ENCODE measurements at places on chromosomes 11 and 22.
A peak's percentile ranks its signal among the peaks of the same experiment; 100 is the strongest.

DNA sequence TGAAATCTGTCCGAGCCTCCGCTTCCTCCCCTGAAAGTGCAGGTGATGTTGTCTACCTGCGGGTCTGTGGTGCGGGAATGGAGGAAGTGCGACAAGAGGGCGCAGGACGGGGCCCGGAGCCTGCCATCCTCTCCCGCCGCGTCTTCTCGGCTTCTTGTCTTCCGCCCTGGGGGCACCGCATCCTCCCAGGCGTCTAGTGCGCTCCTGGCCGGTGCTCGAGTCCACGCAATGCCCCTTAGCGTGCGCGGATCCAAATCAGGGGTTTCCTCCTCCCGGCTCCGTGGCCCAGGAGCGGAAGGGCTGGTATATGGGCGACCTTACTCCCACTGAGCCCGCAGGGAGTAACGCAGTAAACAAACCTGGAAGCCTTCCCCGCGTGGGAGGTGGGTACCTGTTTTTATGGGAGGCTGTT, 405 bp downstream of the SFI1 start:
- DNase-seq: no peak

- DNase-seq: no peak
These were observed 224.6 kb upstream of the CCDC90B start for GRCh38 chr11:83510530-83511460.

DNA sequence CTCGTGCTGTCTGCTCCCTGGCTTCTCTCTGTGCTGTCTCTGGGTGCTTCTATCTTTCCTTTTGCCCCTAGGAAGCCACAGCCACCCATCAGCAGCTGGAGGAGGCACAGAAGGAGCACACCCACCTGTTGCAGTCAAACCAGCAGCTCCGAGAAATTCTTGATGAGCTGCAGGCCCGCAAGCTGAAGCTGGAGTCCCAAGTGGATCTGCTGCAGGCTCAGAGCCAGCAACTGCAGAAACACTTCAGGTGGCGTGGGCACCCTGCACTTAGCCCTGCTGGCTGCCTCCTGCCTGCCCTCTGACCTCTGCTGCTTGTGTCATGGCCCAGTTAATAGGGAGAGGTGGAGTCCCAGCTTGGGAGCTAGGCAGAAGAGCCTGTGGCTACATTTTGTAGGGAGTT, 67.8 kb downstream of the CEP164 start:
- DNase-seq: no peak

DNA sequence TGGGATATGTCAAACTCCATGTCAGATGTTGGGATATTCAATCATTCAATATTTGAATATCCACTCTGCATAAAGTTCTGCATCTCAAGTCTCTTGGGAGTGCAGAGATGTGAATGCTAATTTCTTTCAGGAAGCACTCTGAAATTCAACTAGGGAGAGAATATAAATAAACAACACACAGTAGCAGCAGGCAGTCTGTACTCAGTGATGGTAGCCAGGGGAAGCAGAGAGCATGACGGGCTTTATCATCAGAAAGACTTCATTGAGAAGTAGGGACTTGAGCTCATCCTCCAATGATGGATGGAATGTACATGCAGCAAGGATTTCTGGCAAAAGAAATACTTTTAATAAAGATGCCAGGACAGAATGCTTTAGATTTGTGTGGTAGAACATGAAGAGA, 9.8 kb upstream of the TEAD1 start:
- DNase-seq: no peak

- DNase-seq: no peak
These were observed 14.9 kb downstream of the ZNF74 start for GRCh38 chr22:20408891-20409290.

- DNase-seq: no peak
These were observed 24.7 kb downstream of the CHEK1 start for GRCh38 chr11:125649465-125650166.

DNA sequence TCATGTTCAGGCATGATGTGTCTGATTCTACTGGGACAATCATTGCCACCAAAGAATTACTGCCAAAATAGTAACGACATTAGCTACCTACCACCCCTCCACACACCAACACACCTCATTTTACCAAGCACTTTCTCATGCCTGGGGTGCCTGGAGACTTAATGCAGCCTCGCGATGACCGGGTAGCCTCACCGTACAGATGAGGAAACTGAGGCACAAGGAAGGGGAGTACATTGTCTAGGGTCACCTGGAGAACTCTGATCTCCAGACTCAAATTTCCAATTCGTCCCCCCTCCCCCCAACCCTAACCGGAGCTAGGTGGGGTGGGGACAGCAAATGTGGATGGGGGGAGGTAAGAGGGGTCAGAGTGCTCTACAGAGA, 2.7 kb upstream of the RTN4RL2 start:
- DNase-seq: no peak

DNA sequence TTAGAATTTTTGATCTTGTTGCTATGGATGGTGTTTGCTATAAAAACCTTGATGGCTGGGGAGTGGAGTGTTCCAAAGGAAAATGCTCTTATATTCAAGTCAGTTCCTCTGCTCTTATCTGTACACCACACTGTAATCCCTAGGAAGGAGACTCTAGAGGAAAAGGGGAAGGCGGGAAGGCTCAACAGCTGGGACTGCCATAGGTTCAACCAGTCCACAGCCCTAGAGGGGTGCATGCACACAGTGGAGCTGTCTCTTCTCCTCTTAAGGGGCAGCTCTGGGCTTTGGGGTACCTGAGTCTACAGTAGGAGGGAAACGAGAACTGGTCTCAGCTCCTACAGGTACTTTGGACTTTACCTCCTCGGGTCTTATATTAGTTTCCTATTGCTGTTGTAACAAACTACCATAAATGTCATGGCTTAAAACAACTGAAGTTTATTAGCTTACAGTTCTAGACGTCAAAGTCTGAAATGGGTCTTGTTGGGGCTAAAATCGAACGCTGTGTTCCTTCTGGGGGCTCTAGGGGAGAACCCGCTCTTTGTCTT, 77.2 kb upstream of the ZBED5 start:
- no peak for DNase-seq

- DNase-seq: peak; percentile 18
These were observed 16.8 kb upstream of the SLC22A8 start for GRCh38 chr11:63032457-63032856.

GRCh38 chr11:12890476-12890875, 118.6 kb upstream of the RASSF10 start:
- DNase-seq: no peak

DNA sequence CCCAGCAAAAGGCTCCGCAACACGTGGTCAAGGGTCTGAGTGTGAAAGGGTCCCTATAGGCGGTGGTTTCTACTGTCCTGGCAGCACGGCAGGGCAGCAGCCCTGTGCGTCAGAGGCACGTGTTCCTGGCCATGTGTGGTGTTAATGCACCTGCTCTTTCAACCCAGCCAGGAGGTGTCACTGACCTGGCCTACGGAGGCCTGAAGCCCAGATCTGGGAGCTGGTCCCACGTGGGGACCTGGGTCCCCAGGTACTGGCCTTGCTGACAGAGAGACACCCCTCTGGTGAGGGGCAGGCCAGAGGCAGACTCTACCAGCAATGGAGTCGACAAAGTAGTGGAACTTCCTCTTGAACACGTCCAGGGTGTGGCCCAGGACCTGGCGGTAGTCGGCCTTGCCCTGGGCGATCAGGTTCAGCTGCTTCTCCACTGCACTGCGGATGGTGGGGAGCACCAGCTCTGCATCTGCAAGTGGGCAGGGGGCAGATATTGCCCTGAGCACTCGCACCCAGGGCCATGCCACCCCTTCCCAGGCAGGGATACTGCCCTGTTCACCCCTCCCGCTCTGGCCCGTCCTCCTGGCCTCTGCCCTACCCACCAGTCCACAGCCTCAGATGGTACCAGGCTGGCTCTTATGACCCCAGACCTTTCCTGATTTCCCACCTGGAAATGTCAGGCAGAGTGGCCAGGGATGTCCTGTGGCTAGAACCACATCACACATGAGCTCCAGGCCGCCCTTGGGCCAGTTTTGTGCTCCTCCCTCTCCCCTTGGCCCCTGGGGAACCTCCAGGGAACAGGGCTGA, 6.8 kb upstream of the PPM1F start:
- DNase-seq: no peak

DNA sequence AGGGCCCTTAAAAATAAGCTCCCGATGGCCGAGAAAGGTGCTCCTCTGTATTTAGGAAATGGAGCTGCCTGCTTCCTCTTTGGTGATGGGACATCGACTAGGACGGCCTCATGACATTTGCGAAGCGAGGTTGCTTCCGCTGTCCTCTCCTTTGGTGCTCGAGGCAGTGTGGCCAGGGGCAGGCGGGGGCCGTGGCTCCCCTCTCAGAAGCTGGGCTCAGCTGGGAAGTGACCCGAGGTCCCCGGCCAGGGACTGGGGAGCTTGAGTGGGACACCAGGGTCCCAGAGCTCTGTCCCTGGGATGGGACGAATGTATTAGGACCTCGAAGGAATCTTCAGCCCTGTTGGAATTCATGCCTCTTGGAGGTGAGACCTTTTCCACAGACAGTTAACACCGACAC, 151.1 kb downstream of the CTTN start:
- DNase-seq: no peak

DNA sequence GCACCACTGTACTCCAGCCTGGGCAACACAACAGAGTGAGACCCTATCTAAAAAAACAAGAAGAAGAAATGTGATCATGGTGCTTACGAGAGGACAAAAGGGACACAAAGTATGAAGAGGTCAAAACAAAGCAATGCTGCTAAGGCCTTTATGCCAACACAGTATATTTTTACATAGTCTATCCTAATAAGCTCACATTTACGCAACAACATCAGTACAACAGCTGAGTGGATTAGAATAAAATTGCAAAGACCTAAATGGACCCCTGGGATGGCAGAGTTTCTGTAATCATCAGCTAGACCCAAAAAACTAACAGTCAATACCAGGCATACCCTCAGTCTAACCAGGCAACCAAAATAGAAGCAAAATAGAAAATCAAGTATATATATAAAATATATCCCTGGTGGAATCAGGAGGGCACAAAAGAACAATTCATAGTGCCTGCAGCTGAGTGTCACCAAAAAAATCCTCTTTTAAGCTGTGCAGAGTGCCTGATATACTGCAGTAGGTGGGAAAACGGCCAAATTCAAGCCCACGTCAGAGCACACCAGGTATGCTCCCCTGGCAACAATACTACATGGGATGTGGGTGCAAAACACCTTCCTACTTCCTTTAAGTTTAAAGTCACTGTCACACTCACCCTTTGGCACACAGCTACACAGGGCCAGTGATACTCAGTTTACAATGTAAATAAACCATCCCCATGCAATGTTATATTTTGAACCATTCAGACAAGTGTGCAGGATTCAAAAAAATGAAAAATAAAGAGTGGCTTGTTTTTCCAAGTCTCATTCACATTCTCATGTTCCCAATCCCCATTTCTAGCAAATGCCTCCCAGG, 57.8 kb downstream of the RBFOX2 start:
- DNase-seq: no peak

GRCh38 chr22:46479046-46479445, 58.4 kb downstream of the CELSR1 start:
- DNase-seq: no peak

DNA sequence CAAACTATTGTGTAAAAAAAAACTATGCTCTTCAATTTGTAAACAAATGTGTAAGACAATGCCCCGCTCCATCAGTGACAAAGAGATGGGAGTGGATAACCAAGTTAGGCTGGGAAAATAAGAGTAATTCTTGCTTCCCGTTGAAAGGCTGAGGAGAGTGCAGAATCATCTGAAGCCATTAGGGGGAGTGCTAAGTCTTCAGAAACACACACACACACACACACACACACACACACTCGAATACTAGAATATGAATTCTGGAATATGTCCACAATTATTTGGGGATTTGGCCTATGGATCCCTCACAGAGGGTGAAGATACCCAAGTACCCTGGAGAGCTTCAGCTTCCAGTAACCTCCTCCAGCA, 27.8 kb upstream of the ROBO3 start:
- no peak for DNase-seq

DNA sequence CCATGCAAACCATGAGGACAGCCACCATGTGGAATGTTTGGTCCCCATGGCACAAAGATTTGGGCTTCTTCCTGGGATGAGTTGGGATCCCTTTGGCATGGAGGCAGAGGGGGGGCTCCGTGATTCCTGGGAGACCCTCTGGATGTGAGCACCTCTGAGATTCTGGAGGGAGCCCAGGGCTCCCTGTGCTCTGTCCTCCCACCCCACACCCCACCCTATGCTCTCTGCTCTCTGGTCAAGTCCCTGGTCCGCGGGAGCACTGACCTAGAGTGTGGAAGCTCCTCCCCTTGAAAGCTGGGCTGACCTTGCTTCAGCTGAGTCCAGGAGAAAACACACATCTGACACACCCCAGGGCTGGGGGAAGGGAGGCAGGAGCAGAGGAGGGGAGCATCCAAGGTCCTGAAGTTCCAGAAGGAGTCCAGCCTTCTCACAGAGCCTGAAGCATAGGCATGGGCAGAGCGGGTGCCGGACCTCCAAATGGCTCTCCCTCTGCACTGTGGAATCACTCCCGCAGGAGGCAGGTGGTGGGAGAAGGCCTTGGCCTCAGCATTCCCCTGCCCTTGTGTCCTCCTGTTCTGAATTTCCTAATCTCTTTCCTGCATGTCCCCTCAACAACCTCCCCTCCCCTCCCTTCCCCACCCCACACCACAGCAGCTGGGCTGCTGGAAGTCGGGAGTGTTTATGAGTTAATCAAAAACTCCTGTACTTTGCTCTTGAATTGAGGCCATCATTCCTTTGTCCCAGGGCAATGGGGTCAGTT, 25.7 kb upstream of the OAF start:
- DNase-seq: no peak

- DNase-seq: no peak
These were observed 9.7 kb upstream of the LRP5 start for GRCh38 chr11:68302670-68303069.

DNA sequence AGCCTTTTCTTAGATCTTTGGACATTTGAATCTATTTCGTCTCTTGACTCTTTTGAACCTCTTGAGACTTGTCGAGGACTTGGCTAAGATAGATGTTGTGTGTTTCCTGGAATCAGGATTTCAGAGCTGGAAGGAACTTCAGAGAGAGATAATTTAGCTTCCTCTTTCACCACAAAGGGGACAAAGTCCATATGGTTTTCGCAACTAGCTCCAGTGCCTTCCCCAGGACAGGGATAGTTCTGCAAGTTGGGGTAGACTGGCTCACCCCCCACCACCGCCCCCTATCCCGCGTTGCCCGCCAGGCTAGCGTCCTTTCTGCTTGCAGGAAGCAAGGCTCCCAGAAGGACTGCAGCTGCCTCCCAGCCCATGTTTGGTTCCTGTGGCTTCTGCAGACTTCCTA, 75.7 kb upstream of the MYO18B start:
- no peak for DNase-seq

DNA sequence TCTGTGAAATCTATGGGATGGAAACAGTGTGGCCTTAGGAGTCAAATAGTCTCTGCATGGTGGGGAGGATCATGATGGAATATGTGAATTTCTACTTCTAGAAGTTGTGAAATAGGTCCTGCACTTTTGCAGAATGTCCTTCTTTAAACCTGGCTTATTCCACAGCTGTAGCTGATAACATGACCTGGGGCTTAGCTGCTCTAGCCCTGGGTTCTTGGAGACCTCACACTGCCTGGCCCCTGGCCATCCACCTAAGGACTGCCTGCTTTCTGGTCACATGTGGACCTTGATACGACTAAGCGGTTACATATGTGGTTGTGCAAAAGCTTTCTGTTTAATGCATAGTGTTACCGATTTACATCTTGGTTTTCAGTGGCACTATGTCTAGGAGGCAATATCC, 88.2 kb downstream of the SWAP70 start:
- DNase-seq: no peak

- DNase-seq: no peak
These were observed 38.6 kb downstream of the CEP164 start for GRCh38 chr11:117366248-117366647.

- no peak for DNase-seq
These were observed 35.5 kb upstream of the CWF19L2 start for GRCh38 chr11:107493117-107493516.

- no peak for DNase-seq
These were observed 59.4 kb downstream of the DDI1 start for GRCh38 chr11:104095791-104096190.
